Activated T-helper 1 cell treated with anti-CD3 and anti-CD28 coated beads, Interleukin-12 subunit alpha, Interleukin-12 subunit beta, Interleukin-2, Interleukin-4 antibody, amounts not matched to agents 30 ng/mL and 10 ng/mL and 1 ng/mL, durations not matched to agents 14 hours and 24 hours and 36 hours (primary cell): ENCODE measurements at places on chromosomes 7 and 10. TPM values are rescaled to one million over a fixed set of nuclear protein-coding genes. Genes with fewer than 3 reads are reported as not detected.

DNA sequence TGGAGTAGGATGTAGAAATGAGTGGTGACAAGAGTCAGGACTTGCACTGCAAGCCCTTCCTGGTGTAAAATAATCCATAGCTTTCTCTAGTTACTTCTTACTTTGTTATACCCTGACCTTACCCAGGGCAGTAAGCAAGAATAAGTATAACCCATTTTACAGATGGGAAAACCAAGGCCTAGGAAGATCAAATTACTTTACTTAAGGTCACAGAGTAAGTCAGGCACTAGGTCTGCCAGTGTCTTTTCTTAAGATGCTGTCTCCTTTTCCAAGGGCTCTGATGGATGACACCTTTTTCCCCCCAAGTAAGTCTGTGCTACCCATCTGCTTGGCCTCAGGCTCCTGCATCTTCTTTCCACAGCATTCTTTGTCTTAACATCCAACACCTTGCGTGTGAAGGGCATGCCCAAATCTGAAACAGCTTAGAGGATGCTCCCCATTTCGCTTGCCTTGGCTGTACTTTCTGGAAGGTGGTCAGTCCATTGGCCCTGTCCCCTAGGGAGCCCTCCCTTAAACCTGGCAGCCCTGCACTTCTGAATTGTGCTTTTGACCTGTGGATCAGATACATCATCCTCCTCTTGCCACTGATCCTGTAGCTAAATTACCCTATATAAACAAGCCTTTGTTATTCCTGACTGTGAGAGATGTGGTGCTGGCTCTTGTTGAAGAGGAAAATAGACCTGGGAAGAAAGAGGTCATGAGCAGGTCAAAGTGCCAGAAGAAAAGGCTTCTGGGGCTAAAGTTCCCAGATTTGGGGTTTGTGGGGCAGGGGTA lies 168.6 kb downstream of the LRMDA start:
- H3K4me3 ChIP-seq = no peak overlapping the region
- H3K27ac ChIP-seq = no peak overlapping the region
- H3K36me3 ChIP-seq = no peaks in the 10 kb centered on the region
- no peak for DNase-seq
- H3K4me1 ChIP-seq = no peaks in the 10 kb centered on the region

GRCh38 chr7:94050046-94050445 lies 45.9 kb upstream of the BET1 start:
- H3K36me3 ChIP-seq = no peaks in the 10 kb centered on the region
- H3K27ac ChIP-seq = no peak overlapping the region
- H3K4me3 ChIP-seq = no peak overlapping the region
- H3K27me3 ChIP-seq = peaks cover 22% of the 10 kb centered on the region

DNA sequence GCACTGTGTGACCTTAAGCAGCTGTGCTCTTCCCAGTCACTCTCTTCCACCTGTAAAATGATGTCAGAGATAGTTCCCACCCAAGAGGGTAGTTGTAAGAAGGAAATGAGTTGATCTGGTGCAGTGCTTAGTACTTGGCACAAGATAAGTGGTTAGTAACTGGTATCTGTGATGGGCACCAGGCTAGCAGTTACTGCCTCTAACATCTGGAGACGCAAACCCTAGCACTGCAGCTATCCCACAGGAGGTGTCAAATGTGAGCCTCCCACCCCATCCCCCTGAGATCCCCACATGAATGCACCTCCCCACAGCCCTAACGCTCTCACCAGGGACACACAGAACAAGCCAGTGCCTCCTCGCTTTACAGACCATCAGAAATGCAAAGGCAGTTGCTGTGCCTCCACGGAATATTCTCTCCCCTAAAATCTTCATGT lies 72.0 kb downstream of the KCNMA1 start:
- no peaks in the 10 kb centered on the region for H3K4me1 ChIP-seq
- H3K36me3 ChIP-seq = no peaks in the 10 kb centered on the region
- no peak overlapping the region for H3K4me3 ChIP-seq
- H3K27me3 ChIP-seq = peaks cover 4% of the 10 kb centered on the region
- H3K27ac ChIP-seq = no peak overlapping the region
- DNase-seq = no peak

GRCh38 chr10:132979491-132980425 lies 37.4 kb upstream of the CFAP46 start:
- H3K27ac ChIP-seq = no peak overlapping the region
- DNase-seq = no peak
- no peaks in the 10 kb centered on the region for H3K4me1 ChIP-seq

DNA sequence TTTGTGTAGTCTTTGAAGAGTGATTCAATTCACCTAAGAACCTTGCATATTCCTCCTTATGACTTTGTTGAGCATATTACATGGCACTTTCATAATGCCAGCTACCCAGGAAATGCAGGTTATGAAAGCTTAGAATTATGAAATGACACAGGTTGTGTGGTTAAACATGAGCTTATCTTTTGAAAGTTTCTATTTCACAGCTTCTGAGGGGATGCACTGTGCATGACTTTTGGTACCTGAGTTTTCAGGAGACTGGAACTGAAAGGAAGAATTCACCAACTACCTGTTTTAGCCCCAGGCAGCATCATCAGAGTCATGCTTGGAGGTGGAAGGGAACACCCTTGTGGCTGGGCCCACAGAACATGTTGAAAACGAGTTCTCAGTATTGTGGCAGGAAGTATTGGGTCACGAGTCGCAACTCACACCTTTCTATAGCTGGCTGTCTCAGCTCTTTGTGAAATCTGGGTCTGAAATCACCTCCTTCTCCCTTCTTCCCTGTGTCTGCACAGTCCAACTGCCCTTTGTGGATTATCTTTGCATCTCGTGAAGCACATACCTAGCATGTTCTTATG lies 228.2 kb downstream of the PTEN start:
- peak overlapping the region; percentile 68 for H3K27ac ChIP-seq
- peak; percentile 76 for DNase-seq
- peak overlapping the region; percentile 13 for H3K4me3 ChIP-seq
- peaks cover 2% of the 10 kb centered on the region for H3K36me3 ChIP-seq
- peaks cover 35% of the 10 kb centered on the region for H3K4me1 ChIP-seq
- peaks cover 29% of the 10 kb centered on the region for H3K27me3 ChIP-seq

GRCh38 chr7:72781161-72781560 lies 46.8 kb downstream of the TYW1B start:
- H3K4me1 ChIP-seq = no peaks in the 10 kb centered on the region
- no peaks in the 10 kb centered on the region for H3K27me3 ChIP-seq
- H3K36me3 ChIP-seq = peaks cover 2% of the 10 kb centered on the region
- H3K4me3 ChIP-seq = no peak overlapping the region

DNA sequence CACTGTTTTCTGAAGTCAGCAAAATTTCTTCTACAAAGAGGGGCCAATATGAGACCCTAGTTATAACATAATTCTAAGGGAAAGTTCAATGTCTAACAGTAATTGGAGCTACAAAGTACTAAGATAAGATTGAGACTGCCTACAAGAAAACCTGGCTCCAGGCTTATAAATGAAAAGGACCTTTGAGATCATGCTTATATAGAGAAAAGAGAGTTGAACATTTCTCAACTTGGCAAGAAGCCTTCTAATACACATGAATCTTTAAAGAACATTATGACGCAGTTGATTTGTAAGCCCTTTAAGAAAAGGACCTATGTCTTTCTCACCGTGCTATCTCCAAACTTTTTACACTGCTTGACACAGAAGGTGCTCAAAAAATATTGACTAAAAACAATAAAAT lies 87.9 kb downstream of the TPK1 start:
- no peak overlapping the region for H3K4me3 ChIP-seq
- no peaks in the 10 kb centered on the region for H3K36me3 ChIP-seq
- DNase-seq = no peak
- H3K27me3 ChIP-seq = no peaks in the 10 kb centered on the region
- H3K4me1 ChIP-seq = no peaks in the 10 kb centered on the region
- no peak overlapping the region for H3K27ac ChIP-seq

GRCh38 chr7:157153260-157153659 lies 14.5 kb downstream of the UBE3C start:
- H3K36me3 ChIP-seq = peaks cover 4% of the 10 kb centered on the region
- DNase-seq = no peak
- no peaks in the 10 kb centered on the region for H3K27me3 ChIP-seq
- peaks cover 20% of the 10 kb centered on the region for H3K4me1 ChIP-seq
- no peak overlapping the region for H3K4me3 ChIP-seq

DNA sequence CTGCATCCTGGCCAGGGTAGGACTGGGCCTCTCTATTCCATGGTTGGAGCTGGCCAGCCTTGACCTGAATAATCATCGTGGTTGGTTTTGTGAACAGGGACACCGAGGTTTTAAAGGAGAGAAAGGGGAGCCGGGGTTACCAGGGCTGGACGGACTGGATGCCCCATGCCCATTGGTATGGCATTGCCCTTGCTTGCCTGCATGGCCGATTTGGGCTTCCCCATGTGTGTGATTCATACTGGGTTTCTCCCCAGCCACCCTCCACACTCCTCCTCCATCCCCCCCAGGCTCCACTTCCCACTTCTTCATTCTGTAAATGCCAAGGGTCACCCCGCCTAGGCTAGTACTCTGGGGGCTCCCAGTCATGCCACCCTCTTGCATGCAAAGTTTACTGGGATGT lies 98.8 kb upstream of the MACROH2A2 start:
- DNase-seq = no peak
- no peak overlapping the region for H3K27ac ChIP-seq
- no peak overlapping the region for H3K4me3 ChIP-seq
- no peaks in the 10 kb centered on the region for H3K4me1 ChIP-seq
- H3K27me3 ChIP-seq = peaks cover 13% of the 10 kb centered on the region

- H3K36me3 ChIP-seq = peaks cover 4% of the 10 kb centered on the region
- H3K4me1 ChIP-seq = no peaks in the 10 kb centered on the region
These were observed 84.1 kb downstream of the BMPR1A start for GRCh38 chr10:86840498-86840897.

DNA sequence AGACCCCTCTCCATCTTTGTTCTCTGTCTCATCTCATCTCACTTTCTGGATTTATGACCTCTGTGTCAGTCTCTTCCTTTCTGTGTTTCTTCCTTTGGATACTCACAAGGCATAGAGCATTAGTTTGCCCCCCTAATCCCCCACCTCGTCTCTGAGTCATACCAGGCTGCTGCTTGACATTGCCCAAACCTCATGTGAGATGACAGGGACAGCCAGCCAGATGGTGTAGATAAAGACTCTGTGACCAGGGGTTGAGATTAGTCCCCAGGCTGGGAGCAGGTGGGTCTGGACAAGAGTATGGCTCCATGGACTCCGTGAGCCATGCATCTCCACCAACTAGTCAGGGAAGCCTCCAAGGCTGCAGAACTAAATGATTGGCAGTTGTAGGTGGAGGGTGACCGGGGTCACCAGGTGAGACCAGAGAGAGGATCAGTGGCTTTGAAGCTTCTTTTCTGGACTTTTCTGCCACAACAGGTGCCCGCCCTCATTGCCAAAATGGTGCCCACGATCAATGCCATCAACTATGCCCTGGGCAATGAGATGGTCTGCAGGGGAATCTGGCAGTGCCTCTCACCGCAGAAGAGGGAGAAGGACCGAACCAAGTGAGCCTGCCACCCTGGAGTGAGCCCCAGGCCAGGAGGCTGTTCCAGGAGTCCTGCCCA lies 13.3 kb downstream of the RGR start:
- no peak for DNase-seq
- H3K27ac ChIP-seq = no peak overlapping the region
- H3K4me1 ChIP-seq = peaks cover 6% of the 10 kb centered on the region
- H3K36me3 ChIP-seq = no peaks in the 10 kb centered on the region
- no peak overlapping the region for H3K4me3 ChIP-seq

GRCh38 chr10:52621635-52622079 lies 150.9 kb downstream of the MBL2 start:
- H3K27me3 ChIP-seq = no peaks in the 10 kb centered on the region
- no peak overlapping the region for H3K4me3 ChIP-seq

GRCh38 chr10:49379596-49380410 lies 16.1 kb downstream of the DRGX start:
- no peak overlapping the region for H3K27ac ChIP-seq
- DNase-seq = no peak
- H3K4me3 ChIP-seq = no peak overlapping the region
- peaks cover 12% of the 10 kb centered on the region for H3K27me3 ChIP-seq
- no peaks in the 10 kb centered on the region for H3K4me1 ChIP-seq

GRCh38 chr7:2938514-2939192 lies 94.5 kb upstream of the GNA12 start:
- H3K27ac ChIP-seq = peak overlapping the region; percentile 52
- no peak for DNase-seq
- H3K4me1 ChIP-seq = peaks cover 20% of the 10 kb centered on the region
- peaks cover 64% of the 10 kb centered on the region for H3K36me3 ChIP-seq
- no peaks in the 10 kb centered on the region for H3K27me3 ChIP-seq

- H3K4me3 ChIP-seq = no peak overlapping the region
- no peaks in the 10 kb centered on the region for H3K4me1 ChIP-seq
- no peaks in the 10 kb centered on the region for H3K36me3 ChIP-seq
- peaks cover 29% of the 10 kb centered on the region for H3K27me3 ChIP-seq
- H3K27ac ChIP-seq = no peak overlapping the region
These were observed 29.9 kb downstream of the CFAP43 start for GRCh38 chr10:104202231-104202630.

- no peak overlapping the region for H3K4me3 ChIP-seq
- peaks cover 2% of the 10 kb centered on the region for H3K27me3 ChIP-seq
- no peak overlapping the region for H3K27ac ChIP-seq
- H3K36me3 ChIP-seq = no peaks in the 10 kb centered on the region
These were observed 536.8 kb upstream of the NRP1 start for GRCh38 chr10:33871061-33871956.

GRCh38 chr10:44070282-44070681 lies 314.6 kb downstream of the CXCL12 start:
- H3K36me3 ChIP-seq = no peaks in the 10 kb centered on the region
- no peak for DNase-seq
- H3K27me3 ChIP-seq = peaks cover 3% of the 10 kb centered on the region
- no peaks in the 10 kb centered on the region for H3K4me1 ChIP-seq

DNA sequence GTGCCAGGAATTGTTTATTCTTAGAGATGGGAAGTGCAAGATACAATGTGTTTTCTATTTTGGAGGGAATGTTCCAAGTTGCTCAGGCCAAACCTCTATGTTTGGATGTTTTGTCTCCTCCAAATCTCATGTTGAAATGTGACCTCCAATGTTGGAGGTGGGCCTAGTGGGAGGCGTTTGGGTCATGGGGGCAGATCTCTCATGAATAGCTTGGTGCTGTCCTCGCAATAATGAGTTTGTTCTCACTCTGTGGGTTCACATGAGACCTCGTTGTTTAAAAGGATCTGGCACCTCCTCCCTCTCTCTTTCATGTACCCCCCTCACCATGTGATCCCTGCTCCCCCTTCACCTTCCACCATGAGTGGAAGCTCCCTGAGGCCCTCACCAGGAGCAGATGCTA lies 8.3 kb upstream of the GDF10 start:
- no peak overlapping the region for H3K4me3 ChIP-seq
- no peak for DNase-seq
- peaks cover 15% of the 10 kb centered on the region for H3K27me3 ChIP-seq
- peaks cover 3% of the 10 kb centered on the region for H3K4me1 ChIP-seq

GRCh38 chr10:57362811-57363210 lies 904.9 kb downstream of the IPMK start:
- no peaks in the 10 kb centered on the region for H3K27me3 ChIP-seq
- no peak overlapping the region for H3K4me3 ChIP-seq
- DNase-seq = no peak
- H3K27ac ChIP-seq = no peak overlapping the region
- no peaks in the 10 kb centered on the region for H3K4me1 ChIP-seq
- no peaks in the 10 kb centered on the region for H3K36me3 ChIP-seq

- no peaks in the 10 kb centered on the region for H3K4me1 ChIP-seq
- no peak overlapping the region for H3K27ac ChIP-seq
- no peaks in the 10 kb centered on the region for H3K36me3 ChIP-seq
- H3K27me3 ChIP-seq = peaks cover 6% of the 10 kb centered on the region
These were observed 176.8 kb upstream of the TBX20 start for GRCh38 chr7:35430547-35431153.

The TEX47 gene
- not detected in 2 replicates for total RNA-seq

The OPN1SW gene
- not detected in 2 replicates for total RNA-seq

The OR9A2 gene
- not detected in 2 replicates for total RNA-seq

The WNT16 gene
- not detected in 2 replicates for total RNA-seq

The DPCD gene
- total RNA-seq = 3.6 and 4.8 TPM in 2 replicates

The POU6F2 gene
- total RNA-seq = not detected in 2 replicates

The FAM237B gene
- total RNA-seq = not detected in 2 replicates

The CALML3 gene
- total RNA-seq = not detected in 2 replicates

The ZNF138 gene
- 7.7 and 7.9 TPM in 2 replicates for total RNA-seq

The HMX3 gene
- total RNA-seq = not detected in 2 replicates
